ENCODE measurements at places on chromosomes 12 and 14.

- DNase-seq: no peak
Measured at GRCh38 chr12:9081667-9082427, 33.9 kb downstream of the A2M start.

GRCh38 chr14:34883954-34884353, 8.8 kb upstream of the BAZ1A start:
- no peak for DNase-seq

DNA sequence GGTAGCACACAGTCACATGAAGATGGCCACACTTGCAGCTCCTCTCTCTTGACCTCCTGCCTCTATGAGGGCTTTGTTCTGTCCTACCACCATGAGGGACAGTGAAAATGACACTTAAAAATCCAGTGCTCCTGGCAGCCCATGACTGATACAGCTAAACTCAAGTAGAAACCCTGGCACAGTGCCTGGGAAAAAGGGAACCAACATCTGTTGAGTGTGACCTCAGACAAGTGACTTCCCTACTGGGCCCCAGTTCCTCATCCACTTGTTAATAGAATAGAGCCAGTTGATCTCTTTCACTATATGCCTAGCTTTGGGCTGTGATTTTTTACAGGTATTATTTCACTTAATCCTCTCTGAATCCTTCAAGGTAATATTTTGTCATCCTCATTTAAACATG, 4.8 kb downstream of the GUCY2C start:
- DNase-seq: no peak

- DNase-seq: peak; percentile 51
Measured at GRCh38 chr14:50830932-50831725, at the start of gene NIN. NIN (minus strand) TSS chr14:50831162; CDS start chr14:50822056, 9,106 bp downstream.

DNA sequence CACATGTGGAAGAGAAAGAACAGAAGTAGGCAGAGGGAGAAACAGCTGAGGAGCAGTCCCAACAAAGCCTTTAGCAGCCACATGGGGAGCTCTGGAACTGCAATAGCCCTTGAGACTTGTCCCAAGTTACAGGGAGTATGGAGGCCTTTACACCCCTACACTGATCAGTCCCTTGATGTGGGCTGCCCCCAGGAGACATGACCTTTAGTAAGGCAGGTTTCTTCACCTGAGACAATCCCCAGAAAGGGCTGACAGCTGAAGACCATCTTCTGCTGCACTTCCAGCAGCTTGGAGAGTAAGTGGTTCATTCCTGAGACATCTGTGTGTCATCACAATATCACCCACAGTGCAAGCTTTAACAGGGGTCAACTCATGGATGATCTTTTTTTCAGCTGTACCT, 8.6 kb upstream of the SNAPC1 start:
- DNase-seq: no peak

GRCh38 chr12:49091056-49091835, 3.4 kb downstream of the DHH start:
- DNase-seq: no peak

DNA sequence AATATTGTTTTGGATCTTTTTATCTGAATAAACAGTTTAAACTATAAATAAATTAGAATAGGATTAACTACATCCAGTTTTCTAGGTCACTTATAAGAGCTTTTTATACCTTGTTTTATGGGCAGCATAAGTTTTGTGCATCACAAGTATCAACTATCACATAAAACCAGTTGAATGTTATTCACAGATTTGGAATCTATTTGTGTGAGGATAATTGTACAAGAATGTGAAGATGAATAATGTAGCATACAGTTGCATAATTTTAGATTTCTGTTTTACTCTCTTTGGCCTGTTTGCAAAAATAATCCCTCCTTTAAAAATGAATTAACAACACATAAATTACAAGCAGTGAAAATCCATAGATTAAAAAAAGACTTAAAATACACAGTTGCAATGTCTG, 88.8 kb downstream of the SCFD1 start:
- DNase-seq: no peak

DNA sequence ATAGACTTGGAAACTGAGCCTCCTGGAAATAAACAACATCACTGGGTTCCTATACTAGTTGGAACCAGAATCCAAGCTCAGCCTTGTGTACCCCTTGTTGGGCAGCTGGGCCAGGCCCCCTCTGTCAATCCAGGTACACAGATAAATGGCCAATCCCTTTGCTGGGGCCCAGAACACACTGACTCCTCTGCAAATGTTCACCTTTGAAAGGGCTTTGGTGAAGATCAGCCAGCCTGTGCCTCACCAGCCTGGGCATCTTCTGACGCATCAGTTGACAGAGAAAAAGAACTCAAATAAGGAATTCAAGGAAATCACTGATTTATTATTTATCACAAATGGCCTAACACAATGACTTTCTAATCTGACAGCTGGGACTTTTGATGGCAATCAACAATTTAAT, 1090.2 kb downstream of the BCL11B start:
- DNase-seq: no peak

DNA sequence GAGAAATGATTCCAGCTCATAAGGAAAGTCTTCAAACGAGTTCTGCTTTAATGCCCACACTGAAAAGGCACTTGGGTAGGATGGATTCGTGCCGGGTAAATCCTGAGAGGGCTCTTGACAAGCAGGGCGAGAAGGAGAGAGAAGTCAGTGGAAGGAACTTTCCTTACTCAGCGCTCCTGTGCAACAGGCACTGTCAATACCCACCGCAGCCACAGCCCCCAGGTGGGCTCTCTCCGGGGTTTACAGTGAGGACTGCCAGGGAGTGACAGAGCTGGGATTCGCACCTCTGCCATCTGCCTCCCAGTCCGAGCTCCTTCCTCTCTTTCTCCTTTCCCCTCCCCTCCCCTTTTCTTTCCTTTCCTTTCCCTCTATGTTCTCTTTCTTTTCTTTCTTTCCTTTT, 118.7 kb downstream of the BEGAIN start:
- DNase-seq: no peak

DNA sequence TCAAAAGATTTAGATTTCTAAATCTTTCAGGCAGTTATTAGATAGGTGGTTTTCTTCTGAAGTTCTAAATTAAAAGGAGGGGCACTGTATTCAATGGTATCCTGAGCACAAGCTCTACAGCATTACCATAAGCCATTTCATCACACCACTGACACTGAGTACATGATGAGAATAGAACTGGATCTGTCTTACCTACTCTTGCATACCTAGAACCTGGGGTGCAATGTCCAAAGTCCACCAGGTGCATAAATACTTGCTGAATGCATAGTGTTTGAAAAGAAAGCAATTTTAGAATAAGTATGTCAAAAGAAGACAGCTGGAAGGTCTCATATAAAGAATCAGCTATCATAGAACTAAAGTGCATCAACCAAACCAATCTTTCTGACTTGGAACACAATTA, 85.5 kb upstream of the ACTN1 start:
- DNase-seq: no peak

GRCh38 chr14:43855556-43855955, 651.5 kb downstream of the FSCB start:
- no peak for DNase-seq

DNA sequence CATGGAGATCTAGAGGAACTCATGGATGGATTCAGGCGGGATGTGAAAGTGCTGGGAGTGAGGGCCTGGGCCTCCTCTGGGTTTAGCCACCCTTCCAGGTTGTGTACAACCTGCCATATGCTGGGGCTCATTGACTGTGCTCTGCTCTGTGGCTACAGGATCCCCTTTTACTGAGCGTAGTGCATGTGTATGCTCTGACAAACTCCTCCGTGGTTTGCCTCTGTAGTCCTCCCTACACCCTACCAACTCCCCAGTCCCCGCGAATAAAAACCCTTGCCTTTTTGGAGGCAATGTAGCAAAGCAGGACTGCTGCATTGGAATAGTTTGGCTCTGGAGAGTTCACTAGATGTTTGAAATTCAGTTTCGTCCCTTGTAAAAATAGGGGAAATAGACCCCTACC, 17.4 kb downstream of the JDP2 start:
- no peak for DNase-seq

DNA sequence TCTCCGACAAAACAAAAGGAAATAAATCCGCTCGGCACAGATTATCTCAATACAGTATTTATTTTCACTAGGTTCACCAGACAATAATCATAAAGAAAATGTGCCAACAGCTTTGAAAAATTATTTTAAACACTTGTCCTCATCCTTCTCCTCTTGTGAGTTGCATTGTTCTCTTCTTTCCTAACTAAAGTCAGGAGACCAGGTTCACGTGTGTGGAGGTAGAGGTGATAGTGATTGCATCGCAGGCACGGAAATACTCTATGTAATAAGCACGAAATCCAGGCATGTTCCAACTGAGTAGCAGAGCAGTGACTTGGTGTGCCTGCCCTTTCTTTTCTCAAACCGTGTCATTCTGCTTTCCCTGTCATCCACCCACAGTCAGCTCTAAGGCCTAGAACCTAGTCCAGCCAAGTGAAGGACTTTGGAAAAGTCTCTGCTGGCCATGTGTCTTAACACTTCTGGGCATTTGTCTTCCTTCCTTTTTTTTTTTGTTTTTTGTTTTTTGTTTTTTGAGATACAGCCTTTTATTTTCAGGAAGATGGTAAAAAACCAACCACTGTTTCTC, 939 bp upstream of the SEL1L start:
- no peak for DNase-seq

DNA sequence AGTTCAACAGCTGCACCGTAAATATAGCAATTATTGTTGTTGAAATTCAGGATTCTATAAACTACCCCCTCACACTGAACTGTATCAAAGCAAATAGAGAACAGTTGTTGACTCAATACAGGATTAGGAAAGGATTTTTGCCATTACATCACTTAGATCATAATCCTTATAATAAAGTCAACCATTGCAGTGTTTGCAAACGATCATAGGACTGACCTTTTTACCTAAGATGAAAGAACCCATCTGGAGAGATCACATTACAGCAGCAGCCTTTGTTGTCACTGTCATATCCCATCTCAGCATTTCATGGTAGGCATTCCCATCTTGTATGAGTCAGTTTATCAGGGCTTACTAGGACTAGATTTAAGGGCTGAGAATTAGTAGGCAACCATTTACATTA, 96.1 kb downstream of the IPO8 start:
- no peak for DNase-seq

GRCh38 chr12:38490941-38491340, 174.4 kb downstream of the ALG10B start:
- no peak for DNase-seq

- DNase-seq: no peak
Measured at GRCh38 chr12:65609359-65609771, 214.9 kb upstream of the HMGA2 start.

DNA sequence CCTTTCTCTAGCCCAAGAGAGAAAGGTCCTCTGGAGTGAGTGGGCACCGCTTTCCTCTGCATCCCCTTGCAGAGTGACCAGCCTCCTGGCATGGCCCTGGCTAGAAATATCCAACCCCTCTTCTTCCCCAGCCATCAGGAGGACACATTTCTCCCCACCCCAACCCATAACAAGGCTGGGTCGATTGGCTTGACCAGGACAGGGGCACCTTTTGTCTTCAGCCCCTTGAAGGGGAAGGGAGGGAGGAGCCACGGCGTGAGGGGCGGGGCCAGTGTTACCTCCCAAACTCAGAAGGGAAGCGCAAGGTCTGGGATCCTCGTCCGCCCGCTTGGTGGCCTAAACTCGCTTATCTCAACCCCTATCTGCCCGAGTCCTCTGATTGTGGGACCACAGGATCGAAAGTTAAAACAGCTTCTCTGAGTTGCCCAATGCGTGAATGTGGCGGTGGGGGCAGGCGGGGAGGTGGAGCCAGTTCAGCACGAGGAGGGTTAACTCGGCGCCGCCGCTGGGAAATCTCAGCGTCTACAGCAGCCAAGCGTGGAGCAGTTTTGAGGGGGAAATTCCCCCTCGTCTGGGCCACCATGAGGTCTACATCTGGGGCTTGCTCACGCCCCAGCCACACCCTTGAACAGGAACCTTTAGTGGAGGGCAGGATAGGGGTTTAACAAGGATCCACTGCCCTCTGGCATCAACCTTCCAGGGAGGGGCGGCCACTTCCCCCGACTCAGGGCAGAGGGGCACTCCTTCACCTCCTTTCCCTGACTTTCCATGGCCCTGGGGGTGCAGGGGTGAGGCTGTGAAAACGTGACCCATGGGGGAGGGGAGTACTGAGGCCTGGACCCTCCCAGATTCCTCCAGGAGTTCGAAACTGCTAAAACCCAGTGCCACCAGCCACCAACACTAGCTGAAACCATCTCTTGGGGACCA, 795 bp downstream of the STAT6 start:
- DNase-seq: peak; percentile 51

- no peak for DNase-seq
Measured at GRCh38 chr12:131493068-131493826, 217.6 kb upstream of the SFSWAP start.

DNA sequence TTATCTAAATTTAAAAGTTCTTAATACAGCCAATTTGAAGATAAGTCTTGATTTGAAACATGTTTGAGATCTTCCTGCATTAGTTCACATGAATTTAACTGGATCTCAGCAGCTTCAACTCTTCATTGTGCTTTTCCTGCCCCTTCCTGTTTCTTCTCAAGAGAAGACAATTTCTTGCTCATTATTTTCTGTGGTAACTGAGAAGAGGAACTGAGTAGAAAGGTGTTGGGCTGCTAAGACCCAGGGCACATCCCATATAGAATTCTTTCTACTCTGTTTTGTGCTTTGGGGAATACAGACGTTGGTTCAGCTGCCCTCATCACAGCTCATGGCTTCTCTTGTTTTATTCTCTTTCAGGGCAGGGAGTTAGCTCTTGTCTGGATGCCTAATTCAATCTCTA, 110.2 kb downstream of the SNAPC1 start:
- no peak for DNase-seq

DNA sequence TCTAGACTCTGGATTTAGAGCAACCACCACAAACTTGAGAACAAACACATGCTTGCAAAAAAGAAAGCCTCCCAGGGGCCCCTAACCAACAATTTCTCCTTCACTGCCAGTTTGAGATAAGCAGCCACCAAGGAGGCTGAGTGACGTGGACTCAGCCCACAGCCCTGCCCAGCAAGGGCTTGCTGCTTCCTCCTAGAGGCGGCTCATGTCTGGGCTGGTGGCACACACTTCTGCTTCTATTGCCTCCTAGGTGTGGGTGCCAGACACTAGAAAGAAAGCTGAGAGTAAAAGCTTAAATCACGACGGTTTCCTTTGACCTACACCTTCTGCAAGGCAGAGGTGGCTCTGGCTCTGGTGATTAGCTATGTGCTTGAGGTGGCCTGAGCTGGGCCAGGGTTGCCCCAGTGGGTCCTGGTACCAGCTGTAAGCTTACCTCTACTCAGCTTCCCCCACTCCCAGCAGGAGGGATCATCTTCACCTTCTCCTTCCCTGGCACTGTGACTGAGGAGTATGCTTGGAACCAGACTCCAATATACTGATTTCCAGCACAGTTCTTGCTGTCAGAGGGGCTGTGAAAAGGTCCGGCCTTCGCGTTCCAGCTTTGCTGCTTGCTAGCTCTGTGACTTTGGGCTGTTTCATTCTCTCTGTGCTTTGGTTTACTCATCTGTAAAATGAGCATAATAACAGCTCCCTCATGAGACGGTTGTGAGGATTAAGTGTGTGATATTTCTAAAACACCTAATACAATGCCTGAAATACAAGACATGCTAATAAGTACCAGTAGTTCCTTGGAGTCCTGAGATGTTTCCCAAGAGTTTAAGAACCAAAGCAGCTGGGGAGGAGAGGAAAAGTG, 89.7 kb upstream of the PARP11 start:
- DNase-seq: peak; percentile 43

All from activated gamma-delta T cell treated with anti-CD3 and anti-CD28 coated beads, Interleukin-2, amount 50 U/mL, for 16 hours (primary cell).